ENCODE measurements at places on chromosomes 5 and 9.

GRCh38 chr9:133155156-133155555 lies 8.6 kb downstream of the GBGT1 start:
- no peak for DNase-seq

DNA sequence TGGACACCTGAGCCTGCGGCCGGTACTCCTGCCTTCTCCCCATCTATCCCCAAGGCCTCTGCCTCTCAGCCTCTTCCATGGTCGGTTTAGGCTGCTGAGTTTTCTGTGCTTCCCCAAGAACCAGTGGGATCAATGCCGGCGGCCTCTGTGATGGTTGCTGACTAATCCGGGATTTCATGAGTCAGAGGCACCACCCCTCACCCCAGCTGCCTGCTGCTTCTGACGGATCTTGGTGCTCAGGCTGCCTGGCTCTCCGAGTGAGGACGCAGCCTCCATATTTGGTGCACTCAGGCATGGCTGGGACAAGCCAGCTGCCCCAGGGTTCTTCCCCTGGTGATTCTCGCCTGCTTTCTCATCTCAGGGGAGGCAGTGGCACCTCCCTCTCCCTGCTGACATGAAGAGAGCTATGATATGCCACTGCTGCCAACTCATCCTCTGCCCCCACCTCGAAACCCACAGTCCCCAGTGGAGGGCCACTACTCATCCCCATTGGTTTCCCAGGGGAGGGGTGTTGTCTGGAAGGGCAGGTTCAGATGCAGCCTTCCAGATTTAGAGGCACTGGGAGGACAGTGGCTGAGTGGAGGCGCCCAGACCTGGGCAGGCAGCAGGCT lies 3.3 kb upstream of the MAN1B1 start:
- peak; percentile 96 for DNase-seq

DNA sequence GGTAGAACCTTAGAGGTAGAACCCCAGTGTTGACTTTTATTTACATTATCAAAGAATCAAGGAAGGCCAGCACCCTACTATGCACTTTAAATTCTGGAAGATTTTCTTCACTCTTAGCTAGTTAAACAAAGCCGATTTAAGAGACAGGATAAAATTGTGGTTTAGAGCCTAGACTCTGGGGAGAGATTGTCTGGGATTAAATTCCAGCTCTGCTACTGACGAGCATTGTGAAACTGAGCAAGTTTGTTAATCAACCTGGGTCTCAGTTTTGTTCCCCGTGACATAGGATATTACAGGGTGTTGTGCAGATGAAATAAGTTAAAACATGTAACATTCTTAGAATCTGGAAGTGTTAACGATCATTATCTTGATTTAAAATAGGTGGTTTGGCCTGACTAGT lies 83.5 kb downstream of the FEM1C start:
- no peak for DNase-seq

DNA sequence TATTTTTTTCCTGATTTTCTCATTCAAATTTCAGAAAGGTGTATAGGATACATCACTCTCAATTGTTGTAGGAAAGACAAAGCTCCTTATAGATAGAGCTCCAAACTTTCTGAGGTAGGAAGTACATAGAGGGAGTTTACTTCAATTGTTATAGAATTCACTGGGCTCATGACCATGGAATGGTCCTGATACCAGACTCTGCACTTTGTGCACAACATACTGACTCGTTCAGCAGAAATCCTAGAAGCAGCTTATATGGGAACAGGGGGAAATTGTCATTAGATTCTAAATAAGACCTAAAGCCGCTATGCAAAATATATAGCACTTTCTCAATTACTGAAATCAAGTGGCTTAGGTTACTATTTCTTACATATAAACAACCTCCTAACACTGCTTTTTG lies 240.5 kb upstream of the TUSC1 start:
- no peak for DNase-seq

DNA sequence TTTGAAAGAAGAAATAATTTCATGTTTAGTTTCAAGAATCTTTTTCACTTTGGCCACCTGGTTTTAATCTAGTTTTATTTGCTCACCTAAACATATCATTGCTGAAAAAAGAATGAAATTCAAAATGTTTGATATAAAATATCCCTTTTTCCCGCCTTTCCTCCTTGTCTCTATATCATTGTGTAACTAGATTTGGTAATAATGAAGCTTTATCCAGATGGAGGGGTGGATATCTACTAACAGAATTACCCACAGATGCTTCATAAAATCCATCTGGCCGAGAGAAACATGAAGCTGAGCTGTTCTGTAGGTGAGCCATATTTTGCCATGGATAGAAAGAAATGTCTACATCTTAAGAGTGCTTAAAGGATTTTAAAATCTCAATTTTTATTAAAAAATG lies 214.7 kb downstream of the ICE1 start:
- no peak for DNase-seq
